ENCODE measurements at places on chromosomes 16 and 17. TPM values are rescaled to one million over a fixed set of nuclear protein-coding genes. Genes with fewer than 3 reads are reported as not detected.

TPSG1 gene
- polyA plus RNA-seq, result not detected

CD79B gene
- polyA plus RNA-seq, result 4.2 TPM

NXN gene
- polyA plus RNA-seq, result 59.9 TPM

MYH1 gene
- polyA plus RNA-seq, result 0.21 TPM

GRCh38 chr17:4800462-4801196 is 1.5 kb downstream of the C17orf114 start:
- no peak for DNase-seq

GRCh38 chr17:15942207-15942833 is 2.6 kb upstream of the ADORA2B start:
- DNase-seq, result no peak

GRCh38 chr16:53632526-53632925 is 71.1 kb downstream of the RPGRIP1L start:
- no peak for DNase-seq

GRCh38 chr16:57118461-57119084 is 26.2 kb downstream of the CPNE2 start:
- no peak for DNase-seq

GRCh38 chr17:80204626-80205468 is 15.3 kb downstream of the SGSH start:
- DNase-seq, result no peak

DNA sequence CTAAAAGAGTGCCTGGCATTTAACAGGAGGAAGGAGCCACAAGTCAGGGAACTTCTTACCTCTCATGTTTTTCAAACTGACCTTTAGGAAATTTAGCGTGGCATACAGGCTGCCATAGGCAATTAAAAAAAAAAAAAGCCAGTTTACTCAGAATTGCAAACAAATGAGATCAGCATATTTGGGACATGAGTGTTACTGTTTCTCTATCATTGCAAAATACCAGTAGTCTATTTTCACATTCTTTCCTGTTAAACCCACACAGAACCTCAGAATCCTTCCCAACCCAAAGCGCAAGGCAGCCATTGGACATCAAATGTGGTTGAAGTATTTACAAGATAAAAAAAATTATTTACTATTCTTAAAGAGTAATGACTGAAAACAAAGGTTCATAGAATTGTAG is 366.4 kb upstream of the DYNLRB2 start:
- no peak for DNase-seq

All from right lung (tissue), 10 donors.